Right cardiac atrium (tissue), 5 donors: ENCODE measurements at places on chromosomes 13 and 19. TPM values are rescaled to one million over a fixed set of nuclear protein-coding genes. Genes with fewer than 3 reads are reported as not detected.

- no peak for DNase-seq
Measured at GRCh38 chr13:48531416-48532255, 1.2 kb downstream of the RCBTB2 start.

DNA sequence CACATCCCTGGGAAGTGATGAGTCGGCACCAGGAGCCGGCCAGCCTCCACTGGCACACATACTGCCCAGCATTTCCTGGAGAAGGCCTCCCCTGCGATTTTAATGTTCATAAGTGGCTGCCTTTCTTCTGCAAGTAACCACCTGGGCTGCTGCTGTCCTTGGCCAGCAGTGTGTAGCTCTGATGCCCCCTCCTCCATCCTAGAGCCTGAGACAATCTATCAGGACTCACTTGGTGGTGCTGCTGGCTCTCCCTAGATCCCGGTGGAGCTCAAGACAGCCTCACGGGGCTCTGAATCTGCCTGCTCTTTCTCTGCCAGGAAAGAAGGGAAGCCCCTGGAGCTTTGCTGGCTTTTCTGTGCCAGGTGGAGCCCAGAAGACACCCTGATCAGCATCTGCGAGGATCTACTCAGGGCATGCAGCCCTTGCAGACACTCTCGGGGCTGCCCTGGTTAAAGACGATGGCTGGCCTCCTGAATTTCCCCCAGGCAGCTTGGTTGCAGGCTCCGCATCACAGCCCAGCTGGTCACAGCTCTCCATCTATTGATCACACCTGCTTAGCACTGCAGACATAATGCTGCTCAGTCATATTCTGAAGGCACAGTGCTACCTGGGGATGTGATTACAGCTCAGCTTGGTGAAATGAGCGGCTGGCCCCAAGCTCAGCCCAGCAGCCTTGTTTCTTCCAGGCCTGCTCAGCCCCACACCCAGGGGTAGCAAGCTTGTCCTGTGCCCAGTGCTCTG is 122.3 kb downstream of the ZDHHC20 start:
- DNase-seq, result no peak

DNA sequence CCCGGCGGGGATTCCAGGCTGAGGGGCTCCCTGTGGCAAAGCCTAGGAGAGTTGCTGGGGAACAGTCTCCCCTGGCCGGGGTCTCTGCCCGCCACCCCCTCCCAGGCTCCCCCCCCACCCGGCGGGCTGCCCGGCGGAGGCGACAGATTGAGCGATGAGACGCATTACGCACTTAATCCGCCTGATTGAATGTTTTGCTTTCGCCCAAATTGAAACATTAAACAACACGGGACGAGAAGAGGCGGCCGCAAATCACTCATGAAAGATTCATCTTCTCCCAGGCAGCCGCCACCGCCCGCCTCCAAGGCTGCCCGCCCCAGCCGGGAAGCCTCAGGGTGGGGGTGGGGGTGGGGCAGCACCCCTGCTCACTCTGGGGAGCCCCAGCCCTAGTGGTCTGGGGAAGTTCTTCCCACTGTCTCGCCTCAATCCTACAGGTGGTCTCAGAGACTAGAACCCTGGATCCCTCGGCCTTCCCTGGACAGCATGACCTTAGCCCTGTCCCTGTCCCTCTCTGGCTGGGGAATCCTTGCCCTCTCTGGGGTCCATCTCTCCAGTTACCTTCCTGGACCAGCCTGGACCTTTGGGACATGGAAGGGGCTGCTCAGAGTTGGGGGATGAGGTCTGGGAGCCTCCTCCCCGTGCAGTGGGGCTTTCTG is 7.6 kb upstream of the ERFL start:
- no peak for DNase-seq

- DNase-seq, result no peak
Measured at GRCh38 chr13:79457390-79457789, 23.6 kb upstream of the NDFIP2 start.

DNA sequence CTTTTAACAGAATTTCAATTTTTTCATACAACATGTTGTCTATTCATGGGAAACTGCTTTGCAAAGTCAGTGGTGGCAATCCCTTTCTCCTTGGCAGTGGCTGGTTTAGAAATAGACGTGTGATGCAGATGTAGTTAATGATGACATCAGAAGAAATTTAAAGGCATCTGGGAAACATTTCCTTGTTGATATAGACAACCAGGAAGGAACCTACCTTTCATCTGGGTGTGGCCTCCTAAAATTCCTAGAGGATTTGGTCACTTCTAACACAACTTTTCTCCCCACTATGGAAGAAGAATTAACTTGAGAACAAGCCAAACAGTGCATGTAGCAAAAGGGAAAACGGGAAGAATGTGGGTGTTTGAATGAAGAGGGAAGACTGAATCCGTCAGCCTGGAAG is 102.8 kb downstream of the EFNB2 start:
- no peak for DNase-seq

GRCh38 chr19:9849791-9850190 is 14.7 kb downstream of the PIN1 start:
- no peak for DNase-seq

DNA sequence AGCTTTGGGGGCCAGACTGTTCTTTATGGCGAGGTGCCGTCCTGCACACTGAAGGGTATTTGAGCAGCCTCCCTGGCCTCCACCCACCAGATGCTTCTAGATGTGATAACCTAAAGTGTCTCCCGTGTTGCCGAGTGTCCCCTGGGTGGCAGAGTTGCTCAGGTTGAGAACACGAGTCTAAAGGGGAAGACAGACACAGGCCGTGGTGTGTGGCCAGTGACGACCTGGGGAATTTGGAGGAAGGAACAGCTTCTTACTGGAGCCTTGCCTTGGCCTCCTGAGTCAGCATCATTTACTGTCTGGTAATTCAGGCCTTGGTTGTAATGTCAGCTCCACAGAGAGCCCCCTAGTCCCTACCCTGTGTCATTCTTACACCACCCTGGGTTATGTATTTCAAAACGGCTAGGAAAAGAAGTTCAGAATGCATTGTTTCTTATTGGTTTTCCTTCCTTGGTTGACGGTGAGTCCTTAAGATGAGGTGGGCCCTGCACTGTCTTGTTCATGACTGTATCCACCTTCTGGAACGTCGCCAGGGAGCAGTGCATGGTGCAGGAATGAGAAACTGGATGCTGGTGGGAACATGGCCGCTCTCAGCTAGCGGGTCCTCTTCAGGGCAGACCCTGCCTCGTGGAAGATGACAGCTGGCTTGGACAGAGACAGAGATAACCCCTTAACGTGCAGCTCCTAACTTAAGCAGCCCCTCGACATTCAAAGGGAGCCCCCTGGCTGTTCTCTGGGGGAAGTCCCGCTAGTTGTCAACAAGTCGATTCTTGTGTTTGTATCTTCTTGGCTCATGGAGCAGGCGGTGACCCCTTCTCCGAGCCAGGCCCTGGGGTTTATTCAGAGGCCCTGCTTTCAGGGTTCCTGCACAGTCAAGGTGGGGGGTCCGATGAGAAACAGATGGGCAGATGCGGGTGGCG is 7.2 kb downstream of the SIN3B start:
- DNase-seq, result peak; percentile 65

DNA sequence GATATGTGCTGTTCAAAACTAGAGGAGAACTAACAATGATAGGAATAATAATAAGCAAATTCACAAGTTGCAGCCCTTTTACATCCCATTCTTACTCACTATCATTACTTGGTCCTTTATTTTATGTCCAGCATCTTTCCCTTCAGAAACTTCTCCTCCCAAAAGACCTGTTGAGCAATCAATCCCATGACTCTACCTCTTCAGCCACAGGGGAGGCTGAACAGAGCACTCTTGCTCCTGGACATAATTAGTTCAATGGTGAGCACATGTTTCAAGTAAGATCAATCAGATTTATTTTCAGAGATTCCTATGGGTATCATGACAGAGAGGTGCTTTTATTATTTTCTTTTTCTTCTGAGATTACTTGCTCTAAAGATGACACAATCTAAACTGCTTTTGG is 260.0 kb downstream of the COG6 start:
- DNase-seq, result no peak

DNA sequence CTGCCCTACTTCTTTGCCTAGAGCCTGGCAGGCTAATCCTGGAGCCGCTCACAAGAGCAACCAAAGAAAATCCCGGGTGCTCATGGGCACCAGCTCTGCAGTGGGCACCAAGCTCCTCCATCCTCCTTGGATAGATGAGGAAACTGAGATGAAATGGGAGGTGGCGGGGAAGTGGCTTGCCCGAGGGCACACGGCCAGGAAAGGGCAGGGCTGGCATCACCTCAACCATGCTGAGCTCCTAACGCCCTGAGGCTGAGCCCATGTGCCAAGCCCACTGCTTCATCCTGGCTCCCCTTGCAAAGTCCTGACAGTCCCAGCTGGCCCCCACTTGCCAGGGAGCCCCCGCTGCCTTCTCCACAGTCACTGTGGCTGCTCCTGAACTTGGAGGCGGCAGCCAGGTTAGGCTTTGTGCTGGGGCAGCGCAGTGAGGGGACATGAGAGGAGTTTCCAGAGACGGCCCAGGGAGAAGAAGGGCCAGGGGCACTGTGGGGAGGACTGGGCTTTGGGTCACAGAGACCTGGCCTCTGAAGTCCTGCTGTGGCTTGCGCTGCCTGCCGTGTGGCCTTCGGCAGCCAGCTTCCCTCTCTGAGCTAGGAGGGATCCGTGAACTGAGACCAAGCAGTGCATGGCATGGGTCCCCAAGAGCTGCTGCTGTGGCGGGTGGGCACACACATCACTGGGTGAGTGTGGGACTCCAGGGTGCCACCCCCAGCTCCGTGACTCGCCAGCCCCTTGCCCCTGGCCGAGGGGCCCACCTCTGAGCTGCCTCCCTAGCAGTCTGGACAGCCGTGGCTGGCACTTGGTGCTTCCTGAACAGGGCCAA is 17.5 kb downstream of the TMED1 start:
- DNase-seq, result no peak

DNA sequence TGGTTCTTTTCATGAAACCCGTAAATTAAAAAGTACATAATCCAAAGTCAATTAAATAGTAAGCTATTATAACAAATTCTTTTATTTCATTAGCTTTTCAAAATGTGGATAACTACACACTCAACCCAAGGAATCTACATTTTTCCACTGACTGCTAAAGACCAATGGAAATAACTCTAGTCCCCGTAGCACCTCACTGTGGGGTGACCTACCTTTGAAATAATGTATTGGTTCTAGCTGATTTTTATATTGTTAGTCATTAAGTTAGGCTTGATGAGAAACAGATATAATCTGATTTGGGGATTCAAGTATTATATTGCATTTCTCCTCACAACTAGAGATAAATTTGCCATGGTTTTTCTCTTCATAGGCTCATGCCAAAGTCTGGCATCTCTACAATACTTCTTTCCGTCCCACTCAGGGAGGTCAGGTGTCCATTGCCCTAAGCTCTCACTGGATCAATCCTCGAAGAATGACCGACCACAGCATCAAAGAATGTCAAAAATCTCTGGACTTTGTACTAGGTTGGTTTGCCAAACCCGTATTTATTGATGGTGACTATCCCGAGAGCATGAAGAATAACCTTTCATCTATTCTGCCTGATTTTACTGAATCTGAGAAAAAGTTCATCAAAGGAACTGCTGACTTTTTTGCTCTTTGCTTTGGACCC is 37.3 kb downstream of the KL start:
- DNase-seq, result no peak

DNA sequence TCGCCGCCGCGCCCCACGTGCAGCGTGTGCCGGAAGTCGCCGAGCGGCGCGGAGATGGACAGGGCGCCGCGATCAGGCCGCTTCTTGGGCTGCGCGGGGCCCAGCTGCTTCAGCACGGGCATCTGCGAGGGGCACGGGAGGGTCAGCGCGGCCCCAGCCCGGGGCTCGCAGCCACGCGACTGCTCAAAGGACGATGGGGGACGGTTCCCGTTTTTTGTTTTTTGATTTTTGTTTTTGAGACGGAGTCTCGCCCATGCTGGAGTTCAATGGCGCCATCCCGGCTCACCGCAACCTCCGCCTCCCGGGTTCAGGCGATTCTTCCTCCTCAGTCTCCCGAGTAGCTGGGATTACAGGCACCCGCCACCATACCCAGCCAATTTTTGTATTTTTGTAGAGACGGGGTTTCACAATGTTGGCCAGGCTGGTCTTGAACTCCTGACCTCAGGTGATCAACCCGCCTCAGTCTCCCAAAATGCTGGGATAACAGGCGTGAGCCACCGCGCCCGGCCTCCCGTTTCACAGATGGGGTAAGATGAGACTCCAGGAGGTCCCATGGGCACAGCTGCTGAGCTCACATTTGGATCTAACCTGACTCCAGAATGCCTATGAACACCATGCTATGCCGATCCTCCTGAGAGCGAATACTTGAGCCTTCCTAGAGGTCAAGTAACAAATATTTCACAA is 2.0 kb upstream of the LENG9 start:
- peak; percentile 72 for DNase-seq

- no peak for DNase-seq
Measured at GRCh38 chr19:42428676-42429075, 1.5 kb upstream of the LIPE start.

GRCh38 chr19:44587963-44588770 is 25.2 kb upstream of the IGSF23 start:
- no peak for DNase-seq

GRCh38 chr13:51067706-51068105 is 43.4 kb downstream of the C13orf42 start:
- DNase-seq, result no peak

DNA sequence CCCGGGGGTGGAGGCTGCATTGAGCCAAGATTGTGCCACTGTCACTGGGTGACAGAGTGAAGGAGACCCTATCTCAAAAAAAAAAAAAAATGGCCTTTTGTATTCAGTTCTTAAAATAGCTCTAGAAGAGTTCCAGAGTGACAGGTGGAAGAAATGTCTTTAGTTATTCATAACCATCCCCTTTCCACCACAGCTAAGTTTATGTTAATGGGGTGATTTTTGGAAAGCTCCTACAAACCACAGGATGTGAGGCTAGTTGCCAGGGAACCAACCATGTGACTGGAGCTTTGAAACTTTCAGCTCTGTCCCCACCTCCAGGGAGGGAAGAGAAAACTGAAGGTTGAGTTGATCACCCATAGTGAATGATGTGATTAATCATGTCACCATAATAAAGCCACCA is 6.9 kb downstream of the ZNF490 start:
- no peak for DNase-seq

GRCh38 chr13:60482012-60482411 is 85.0 kb downstream of the TDRD3 start:
- DNase-seq, result no peak

Gene MAP2K2
- polyA plus RNA-seq, result 151 TPM

Gene DUS3L
- polyA plus RNA-seq, result 15.5 TPM

Gene CLIP3
- 4.8 TPM for polyA plus RNA-seq

Gene CACNG8
- polyA plus RNA-seq, result 0.14 TPM

Gene SOHLH2
- 0.34 TPM for polyA plus RNA-seq

Gene BRSK1
- 11.9 TPM for polyA plus RNA-seq

Gene CEACAM4
- 0.16 TPM for polyA plus RNA-seq

Gene ZNF223
- 3.6 TPM for polyA plus RNA-seq
